ENCODE measurements at places on chromosomes 11 and 22. TPM values are rescaled to one million over a fixed set of nuclear protein-coding genes. Genes with fewer than 3 reads are reported as not detected.

DNA sequence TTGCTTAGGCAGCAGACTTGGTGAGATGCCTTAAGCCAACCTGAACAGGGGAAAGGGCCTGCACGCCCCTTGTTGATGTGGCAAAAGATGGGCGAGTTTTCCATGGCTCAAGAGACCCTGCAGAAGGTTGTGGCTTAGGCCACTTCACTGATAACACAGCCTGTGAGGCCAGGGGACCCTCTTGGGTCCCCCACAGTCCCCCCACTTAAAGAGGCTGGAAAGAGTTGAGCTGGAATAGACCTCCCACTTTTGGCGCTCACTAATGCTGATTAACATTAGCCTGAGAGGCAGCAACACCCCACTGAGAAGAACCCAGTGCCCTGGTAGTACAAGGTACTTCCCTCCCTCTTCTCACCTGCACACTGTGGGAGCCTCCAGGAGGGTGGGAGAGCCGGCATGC, 107.5 kb downstream of the TRIM29 start:
- DNase-seq, result no peak
- H3K4me1 ChIP-seq, result no peaks in the 10 kb centered on the region
- H3K27ac ChIP-seq, result no peak overlapping the region
- H3K27me3 ChIP-seq, result no peaks in the 10 kb centered on the region
- H3K36me3 ChIP-seq, result no peaks in the 10 kb centered on the region

DNA sequence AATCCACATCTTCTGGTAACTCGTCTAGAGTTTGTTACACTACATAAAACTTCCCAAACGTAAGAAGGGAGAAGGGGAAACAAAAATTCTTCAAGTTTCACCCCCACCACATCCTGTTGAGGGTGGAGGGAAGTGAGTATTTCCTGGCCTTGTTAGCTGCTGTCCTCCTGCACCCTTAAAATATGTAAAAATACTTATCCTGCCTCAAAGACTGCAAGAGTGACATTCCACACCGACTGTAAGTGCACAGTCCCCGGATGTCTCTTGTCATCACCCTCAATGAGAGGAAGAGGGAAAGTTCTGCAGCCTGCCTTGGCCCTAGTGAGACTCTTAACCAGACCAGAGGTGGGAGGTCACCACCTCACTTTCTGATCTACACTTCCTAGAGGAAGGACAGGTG, 3.3 kb downstream of the TMEM121B start:
- H3K27ac ChIP-seq, result no peak overlapping the region
- peak; percentile 62 for DNase-seq
- H3K4me1 ChIP-seq, result peaks cover 45% of the 10 kb centered on the region
- H3K27me3 ChIP-seq, result peaks cover 41% of the 10 kb centered on the region
- no peak overlapping the region for H3K4me3 ChIP-seq

DNA sequence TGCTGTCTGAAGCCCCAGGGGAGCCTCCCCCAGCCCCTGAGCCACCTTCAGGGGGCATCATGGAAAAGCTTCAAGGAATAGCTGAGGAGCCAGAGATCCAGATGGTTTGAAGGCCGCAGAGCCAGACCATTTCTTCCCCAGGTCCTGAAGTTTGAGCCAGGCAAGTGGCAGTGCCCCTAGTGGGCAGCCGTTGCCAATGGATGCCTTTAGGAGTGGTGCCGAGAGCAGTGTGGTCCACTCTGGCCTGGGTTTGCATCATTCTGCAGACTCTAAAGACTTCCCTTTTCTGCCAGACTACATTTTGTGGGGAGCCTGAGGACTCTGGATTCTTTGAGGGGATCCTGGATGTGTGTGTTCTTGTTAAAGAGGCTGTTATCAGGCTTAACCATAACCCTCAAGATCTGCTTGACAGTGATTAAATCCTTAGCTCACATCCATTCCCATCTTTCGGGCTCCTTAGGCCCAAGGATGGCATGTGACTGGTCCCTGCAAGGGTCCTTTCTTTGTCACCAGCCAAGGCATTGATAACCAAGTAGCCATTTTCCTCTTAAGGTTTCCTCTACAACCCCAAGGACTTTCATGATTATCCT, 13.1 kb downstream of the HINFP start:
- H3K4me3 ChIP-seq, result no peak overlapping the region
- H3K27me3 ChIP-seq, result no peaks in the 10 kb centered on the region
- H3K27ac ChIP-seq, result no peak overlapping the region
- no peaks in the 10 kb centered on the region for H3K4me1 ChIP-seq

DNA sequence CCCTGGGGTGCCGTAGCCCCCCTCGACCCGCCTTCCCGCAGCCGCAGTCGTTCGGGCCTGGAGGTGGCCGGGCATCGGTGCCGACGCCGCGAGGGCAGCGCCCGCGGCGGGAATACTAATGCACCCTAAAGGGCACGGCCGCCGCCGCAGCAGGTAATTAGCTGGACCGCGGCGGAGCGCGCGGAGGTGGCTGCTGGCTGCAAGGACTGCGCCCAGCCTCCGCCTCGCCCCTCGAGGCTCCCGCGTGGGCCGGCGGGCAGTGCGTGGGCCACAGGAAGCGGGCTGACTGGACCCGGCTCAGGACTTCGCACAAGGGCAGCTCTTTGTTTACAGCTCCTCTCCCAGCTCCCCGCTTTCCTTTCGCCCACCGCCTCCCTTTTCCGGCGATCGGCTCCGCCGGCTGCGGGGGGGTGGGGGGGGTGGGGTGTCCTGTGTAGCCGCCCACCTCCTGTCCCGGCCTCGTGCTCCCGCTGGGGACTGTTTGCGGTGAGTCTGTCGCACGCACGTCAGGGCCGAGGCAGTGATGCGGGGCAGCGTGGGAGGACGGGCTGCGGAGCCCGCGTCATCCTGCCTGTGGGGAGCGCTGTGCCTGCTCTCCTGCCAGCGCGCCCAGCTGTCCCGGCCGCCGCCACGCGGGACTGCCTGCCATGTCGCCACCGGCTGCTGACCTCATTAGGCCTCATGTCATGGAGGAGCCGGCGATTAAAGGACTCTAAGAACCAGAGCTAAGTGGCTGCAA, 53.2 kb downstream of the GRIK4 start:
- no peak overlapping the region for H3K4me3 ChIP-seq
- DNase-seq, result no peak
- no peaks in the 10 kb centered on the region for H3K4me1 ChIP-seq
- no peak overlapping the region for H3K27ac ChIP-seq

GRCh38 chr11:2718817-2719438, 19.1 kb upstream of the KCNQ1OT1 start:
- H3K4me3 ChIP-seq, result no peak overlapping the region
- H3K36me3 ChIP-seq, result no peaks in the 10 kb centered on the region
- no peaks in the 10 kb centered on the region for H3K27me3 ChIP-seq
- no peaks in the 10 kb centered on the region for H3K4me1 ChIP-seq
- H3K27ac ChIP-seq, result no peak overlapping the region

DNA sequence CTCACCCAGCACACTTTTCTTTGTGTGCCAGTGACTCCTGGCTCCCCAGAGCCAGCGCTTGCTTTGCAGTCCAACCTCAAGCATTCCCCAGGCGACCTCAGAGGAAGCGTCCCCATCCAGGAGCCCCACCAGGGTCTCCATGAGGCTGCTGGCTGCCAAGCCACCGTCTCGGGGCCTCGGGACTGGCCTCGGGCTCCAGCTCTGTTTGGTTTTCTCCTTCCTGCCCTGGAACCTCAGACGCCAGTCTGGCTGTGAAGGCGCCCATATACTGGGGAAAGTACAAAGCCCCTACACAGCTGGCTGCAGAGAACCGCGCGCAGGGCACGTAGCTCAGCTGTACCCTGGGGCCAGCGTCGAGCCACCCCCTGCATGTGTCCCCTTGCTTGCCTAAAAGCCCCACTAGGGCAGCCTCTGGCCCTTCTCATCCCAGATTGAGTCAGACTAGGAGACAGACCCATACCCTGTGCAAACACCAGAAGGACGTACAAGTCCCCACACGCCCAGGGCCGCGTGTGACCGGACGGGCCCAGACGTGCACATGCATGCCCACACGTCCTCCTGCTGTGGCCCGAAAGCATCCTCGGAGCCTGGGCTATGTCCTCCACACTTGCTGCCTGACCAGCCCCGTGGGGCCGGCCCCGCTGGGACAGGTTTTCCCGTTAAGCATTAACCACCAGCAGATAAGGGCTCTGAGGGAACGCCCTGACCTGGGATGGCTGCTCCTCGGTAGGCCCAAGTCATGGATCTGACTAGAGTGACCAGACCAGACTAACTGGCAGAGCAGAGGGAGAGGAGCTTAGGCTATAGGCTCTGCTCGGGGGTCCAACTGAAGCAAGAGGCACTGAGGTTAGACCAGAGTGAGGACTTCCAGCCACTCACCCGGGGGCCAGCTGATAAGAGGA, 4.2 kb upstream of the SYT8 start:
- H3K36me3 ChIP-seq, result no peaks in the 10 kb centered on the region
- DNase-seq, result no peak
- no peak overlapping the region for H3K27ac ChIP-seq
- no peaks in the 10 kb centered on the region for H3K27me3 ChIP-seq
- no peaks in the 10 kb centered on the region for H3K4me1 ChIP-seq

DNA sequence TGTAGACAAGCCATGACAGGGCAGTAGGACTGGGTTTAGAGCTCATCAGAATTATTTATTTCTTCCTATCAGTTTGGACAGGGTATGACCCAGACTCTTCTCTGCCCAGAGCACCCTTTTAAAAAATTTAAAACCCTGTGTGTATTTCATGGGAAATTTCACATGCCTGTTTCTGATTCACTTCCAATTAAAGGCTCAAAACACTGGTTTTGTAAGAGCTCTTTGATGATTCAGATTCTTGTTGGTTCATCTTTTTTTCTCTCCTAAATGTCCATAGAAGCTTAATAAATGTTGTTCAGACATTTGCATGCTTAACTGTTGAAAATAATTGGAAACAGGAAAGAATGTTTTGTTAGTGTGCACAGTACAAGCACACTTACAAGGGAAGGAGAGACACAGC, 13.8 kb downstream of the FLI1 start:
- peaks cover 30% of the 10 kb centered on the region for H3K36me3 ChIP-seq
- H3K4me3 ChIP-seq, result no peak overlapping the region
- H3K4me1 ChIP-seq, result peaks cover 22% of the 10 kb centered on the region
- no peak for DNase-seq
- no peaks in the 10 kb centered on the region for H3K27me3 ChIP-seq

GRCh38 chr22:21073023-21073422, 27.3 kb downstream of the LRRC74B start:
- H3K4me1 ChIP-seq, result no peaks in the 10 kb centered on the region
- H3K36me3 ChIP-seq, result no peaks in the 10 kb centered on the region
- H3K4me3 ChIP-seq, result no peak overlapping the region
- H3K27me3 ChIP-seq, result no peaks in the 10 kb centered on the region

MTMR3 gene
- 14.8 TPM for total RNA-seq

SPDYC gene
- not detected for total RNA-seq

DNAJB13 gene
- total RNA-seq, result 0.24 TPM

Data from thymus (tissue), 14 donors.